Prostate gland (tissue), 2 donors: ENCODE measurements at places on chromosomes 3 and 15. TPM values are rescaled to one million over a fixed set of nuclear protein-coding genes. Genes with fewer than 3 reads are reported as not detected.

The CADPS gene
- total RNA-seq = 4.0 TPM

- DNase-seq = no peak
These were observed 74.7 kb downstream of the ZBBX start for GRCh38 chr3:167305340-167305890.

The ADAMTS17 gene
- total RNA-seq = 5.6 TPM

The IGSF10 gene
- not detected for total RNA-seq

DNA sequence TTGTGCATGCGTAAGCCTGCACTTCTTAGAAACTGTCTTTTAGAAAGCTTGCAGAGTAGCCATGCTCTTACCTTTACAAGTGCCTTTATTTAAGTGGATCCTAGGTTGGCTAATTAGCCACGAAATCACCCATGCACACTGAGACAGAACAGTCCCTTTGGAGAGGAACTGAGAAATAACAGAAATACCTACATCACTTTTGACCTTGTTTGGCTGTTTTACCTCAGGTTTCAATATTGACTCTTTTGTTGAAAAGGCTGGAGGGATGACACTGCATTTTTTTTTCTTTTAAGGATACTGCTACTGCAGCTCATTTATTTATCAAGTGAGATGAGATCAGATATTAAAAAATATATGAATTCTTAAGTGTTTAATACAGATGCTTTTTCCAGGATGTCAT is 155.6 kb upstream of the GOLIM4 start:
- no peak for DNase-seq

DNA sequence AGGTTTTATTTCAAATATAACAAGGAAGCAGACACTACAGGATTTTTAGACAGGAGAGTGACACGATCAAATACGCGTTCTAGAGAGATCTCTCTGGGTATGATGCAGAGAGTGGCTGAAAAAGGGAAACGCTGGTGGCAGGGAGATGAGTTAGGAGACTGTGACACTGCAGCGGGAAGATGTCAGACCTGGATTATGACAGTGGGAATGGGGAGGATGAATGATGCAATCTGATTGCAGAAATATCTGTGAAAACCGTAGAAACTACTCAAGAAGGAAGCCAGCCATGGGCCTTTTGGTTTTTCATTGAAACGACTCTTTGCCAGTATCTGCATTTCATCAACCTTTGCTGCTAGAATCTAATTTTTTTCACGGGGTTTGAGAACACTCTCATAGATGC is 157.9 kb downstream of the FAM43A start:
- DNase-seq = no peak

DNA sequence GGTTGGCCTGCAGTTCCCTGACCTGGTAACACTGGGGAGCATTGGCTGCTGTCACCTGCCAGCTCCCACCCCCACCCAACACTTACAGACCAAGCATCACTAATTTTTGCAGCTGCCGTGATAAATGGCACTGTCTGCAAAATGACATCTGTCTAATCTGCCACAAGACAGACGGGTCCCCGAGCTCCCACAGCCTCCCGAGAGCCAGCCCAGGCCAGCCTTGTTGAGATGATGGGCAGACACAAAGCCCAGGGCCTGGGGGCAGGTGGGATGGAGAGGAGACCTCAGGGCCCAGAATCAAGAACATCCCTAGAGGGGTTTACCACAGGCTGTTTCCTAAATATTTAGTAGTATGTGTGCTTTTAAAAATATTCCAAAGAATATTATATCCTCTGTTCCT is 203.4 kb downstream of the TBC1D2B start:
- no peak for DNase-seq

DNA sequence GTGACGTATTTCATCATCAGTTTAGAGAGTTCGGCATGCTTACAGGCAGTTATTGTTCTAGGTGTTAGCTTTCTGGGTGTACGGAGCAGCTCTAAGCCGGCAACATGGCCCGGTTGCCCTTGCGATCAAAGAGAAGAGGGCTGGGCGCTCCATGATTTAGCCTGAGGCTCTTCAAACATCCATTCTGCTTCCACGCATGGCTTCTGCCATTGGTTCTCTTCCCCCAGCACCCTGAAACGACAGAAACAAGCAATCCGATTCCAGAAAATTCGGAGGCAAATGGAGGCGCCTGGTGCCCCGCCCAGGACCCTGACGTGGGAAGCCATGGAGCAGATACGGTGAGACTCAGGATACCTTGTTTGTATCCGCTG is 574 bp downstream of the NGRN start:
- DNase-seq = no peak

DNA sequence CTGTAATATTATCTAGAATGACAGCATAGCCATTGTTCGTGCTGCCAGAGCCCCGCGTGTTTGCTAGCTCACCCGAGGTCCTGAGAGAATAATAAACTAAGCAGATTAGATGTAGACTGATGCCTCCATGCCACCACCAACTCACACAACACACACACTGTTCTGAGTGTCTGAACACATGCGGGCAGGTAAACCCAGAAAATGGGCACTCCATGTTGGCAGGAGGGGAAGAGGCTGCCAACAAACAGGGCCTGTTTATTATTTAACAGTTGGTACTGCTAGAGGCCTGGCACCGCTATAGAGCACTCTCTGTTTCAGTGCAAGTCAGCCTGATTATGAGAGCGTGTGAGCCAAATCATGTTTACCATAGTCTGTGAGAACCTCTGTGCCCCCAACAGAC is 299.0 kb downstream of the ZBTB20 start:
- DNase-seq = no peak

DNA sequence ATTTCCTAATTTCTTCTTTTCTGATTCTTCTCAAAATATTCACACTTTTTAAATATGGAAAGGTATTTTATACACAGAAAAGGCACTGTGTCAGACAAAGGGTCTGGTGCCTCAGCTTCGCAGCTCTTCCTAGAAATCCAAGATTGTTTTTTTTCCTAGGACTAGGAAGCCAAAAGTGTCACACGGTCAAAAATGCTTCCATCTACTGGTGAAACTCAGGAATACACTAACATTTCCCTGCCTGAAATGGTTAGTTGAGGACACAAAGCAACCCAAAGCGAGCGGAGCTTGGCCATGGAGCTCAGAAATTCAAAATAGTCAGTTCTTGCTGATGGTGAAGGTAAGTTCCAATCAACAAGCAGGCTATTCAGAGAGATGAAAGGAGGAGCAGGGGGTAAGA is 426.5 kb upstream of the RASGRP1 start:
- DNase-seq = no peak

DNA sequence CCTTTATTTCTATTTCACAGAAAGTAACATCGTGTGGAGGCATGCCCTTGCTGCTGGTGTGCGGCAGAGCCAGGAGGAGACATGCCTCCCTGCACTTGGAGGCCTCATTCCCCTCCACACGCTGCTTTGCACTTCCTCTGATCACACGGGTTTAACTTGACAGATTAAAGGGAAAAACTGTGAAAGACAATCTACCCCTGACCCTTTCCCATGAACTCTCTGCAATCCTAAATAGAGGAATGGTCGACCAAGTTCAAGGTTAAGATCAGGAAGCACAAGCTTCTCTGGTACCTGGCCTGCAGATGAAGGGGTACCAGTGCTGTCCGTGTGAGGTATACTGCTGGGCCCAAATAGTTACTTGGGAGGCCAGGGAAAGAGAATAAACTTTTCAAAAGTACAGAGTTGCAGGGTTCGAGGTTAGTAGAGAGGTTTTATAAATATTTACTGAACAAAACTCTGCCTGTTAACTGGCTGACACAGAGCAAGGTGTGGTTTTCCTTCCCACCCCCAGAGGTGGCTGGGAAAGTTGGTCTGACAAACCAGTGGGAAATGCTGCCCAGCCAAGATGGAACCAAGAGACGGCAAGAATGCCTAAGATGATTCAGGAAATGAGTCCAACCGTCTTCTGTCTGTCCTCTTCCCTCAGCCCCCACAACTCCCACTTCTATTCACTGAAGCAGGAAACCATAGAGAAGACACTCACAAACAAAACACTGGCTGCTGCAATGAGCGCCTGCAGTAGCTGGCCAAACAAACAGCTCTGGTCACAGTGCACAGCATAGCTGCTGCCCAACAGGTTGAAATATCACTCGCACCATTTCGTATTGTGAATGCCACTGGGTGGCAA is 79.6 kb downstream of the IGF2BP2 start:
- DNase-seq = no peak

The EPHB3 gene
- 25.2 TPM for total RNA-seq

GRCh38 chr15:46251903-46252302 is 617.1 kb downstream of the SQOR start:
- DNase-seq = no peak

The VEPH1 gene
- total RNA-seq = 1.4 TPM

- no peak for DNase-seq
These were observed 17.9 kb downstream of the DNAH1 start for GRCh38 chr3:52333869-52334557.

DNA sequence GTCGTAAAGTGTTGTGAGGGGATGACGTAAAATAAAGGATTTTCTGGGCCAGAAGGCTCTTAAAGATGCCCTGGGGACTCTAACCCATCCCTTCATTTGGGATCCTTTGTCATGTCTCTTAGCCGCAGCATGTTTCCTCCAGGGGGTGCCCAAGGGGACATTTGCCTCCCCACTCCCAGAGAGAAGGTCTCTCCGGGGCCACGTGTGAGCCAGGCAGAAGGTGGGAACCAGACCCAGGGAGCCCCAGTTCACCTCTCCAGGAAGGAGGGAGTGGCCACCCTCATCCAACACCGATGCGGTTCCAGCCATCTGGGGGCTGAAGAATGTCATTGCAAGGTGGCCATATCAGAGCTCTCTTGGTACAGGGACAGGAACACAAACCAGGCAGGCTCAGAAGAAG is 25.2 kb downstream of the ST8SIA2 start:
- no peak for DNase-seq

- DNase-seq = no peak
These were observed 85.3 kb downstream of the TRAK1 start for GRCh38 chr3:42176242-42177034.

GRCh38 chr3:131474115-131474514 is 28.7 kb downstream of the MRPL3 start:
- no peak for DNase-seq

GRCh38 chr3:50161320-50161719 is 6.2 kb downstream of the SEMA3F start:
- peak; percentile 50 for DNase-seq

The GOLGA6D gene
- not detected for total RNA-seq

DNA sequence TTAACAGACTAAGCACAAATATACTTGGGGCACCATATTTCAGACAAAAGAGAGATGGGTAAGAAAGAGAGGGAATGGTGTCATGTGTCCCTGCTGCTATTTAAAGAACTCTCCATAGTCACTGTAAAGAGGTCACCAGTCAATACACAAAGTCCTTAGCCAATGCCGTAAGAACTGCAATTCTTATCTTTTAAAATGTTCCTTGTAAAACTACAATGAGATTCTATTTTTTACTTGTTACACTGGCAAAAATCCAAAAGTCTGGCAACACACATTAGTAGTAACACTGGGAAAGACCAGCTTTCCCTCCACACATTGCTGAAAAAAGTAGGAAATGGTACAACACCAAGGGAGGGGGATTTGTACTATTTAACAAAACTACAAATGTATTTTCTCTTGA is 189.4 kb downstream of the TBC1D5 start:
- no peak for DNase-seq

GRCh38 chr3:138937690-138938055 is 9.3 kb downstream of the FOXL2 start:
- no peak for DNase-seq

DNA sequence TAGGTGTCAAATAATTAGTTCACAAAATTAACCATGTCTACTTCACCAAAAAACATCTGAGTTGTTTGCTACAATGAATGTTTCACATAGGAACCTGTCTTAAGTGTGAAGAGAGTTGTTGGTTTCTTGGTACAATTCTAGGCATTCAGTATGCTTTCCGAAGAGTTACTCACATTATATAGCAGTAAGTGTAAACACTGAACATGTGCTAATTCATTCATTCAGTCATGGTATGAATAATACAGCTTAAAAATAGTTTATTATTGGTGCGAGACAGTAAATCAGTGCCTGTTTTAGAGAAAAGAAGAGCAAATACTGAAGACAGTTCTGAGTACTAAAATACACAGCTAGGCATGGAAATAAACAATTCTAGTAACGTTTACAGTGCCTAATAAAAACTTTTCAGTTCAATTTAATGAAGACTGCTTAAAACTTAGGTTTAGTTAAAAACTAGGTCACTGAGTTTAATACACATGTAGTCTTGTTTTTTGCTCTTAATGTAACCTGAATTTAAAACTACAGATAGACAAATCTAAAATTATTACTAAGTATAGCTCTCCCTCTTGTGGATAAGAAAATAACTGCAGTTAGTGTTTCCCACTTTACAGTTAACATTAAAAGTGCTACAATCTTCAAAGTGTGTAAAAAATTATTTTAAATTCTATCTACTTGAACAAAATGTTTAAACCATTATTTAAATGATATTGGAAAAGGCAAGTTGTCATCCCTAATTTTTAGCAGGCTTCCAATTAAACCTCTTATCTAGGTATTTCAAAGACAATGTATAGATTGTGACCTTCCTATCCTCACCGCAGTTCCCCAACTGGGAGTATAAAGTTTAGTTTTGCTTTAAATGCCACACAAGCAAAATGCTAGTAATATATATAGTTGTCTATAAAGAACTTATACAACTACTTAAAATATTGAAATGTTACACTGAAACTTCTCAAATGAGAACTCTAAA is 20.1 kb upstream of the ZCWPW2 start:
- DNase-seq = no peak

GRCh38 chr15:78301326-78301725 is 1.9 kb upstream of the SKIC8 start:
- no peak for DNase-seq

The GOLGA6L22 gene
- not detected for total RNA-seq

GRCh38 chr3:62416144-62416543 is 42.8 kb upstream of the FEZF2 start:
- DNase-seq = no peak

DNA sequence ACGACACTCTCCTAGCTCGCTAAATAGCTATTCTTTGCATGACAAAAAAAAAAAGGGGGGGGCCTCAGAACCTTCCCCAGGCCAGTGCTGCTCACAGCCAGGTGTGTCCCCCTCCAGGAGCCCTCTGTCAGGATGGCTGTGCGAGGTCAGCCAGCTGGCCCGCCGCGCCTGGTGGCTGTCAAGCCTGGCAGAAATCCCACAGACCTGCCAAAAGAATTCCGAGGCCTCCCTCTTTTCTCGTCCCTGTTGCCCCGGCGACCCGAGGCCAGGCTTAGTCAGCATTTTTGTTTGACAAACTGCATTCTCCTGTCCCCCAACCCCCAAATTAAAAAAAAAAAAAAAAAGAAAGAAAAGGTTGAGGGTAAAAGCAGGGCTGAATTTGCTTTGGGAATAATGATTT is 61.9 kb downstream of the TM4SF4 start:
- DNase-seq = no peak

- DNase-seq = peak; percentile 67
These were observed 8.4 kb downstream of the ACOX2 start for GRCh38 chr3:58528629-58529028.

The SRP14 gene
- total RNA-seq = 428 TPM

- no peak for DNase-seq
These were observed 8.5 kb upstream of the BDH1 start for GRCh38 chr3:197564097-197564843.

GRCh38 chr3:120652896-120653545 is 29.0 kb downstream of the HGD start:
- no peak for DNase-seq

The TMEM212 gene
- total RNA-seq = not detected

- no peak for DNase-seq
These were observed 71.9 kb downstream of the MRPL46 start for GRCh38 chr15:88395241-88395640.
